ENCODE measurements at places on chromosomes 1 and 21. TPM values are rescaled to one million over a fixed set of nuclear protein-coding genes. Genes with fewer than 3 reads are reported as not detected.

DNA sequence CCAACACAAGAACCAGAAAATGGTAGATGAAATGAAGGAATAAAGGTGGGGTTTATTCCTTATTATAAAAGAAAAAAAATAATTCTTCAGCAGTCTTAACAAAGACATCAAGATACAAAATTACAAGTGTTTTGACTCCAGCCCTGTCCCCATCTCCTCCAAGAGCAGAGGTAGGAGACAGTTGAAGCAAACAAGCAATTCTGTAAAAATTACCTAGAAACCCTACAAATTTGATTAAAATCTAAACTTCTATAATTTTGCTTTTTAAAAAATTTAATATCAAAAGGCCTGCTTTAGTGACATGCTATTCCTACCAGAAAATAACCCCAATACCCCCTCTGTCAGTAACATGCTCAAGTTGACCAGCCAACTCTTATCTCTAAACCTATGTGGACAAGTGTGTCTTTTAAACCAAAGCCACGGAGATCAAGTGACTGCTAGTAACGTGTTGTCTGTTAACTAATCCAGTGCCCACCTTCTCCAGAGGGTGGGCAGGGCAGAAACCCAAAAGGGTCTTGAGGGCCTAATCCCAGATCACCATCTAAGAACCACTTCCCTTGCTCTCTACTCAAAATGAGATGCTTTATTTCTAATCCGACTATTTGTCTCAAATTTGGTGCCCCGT, 8.4 kb downstream of the GLUL start:
- H3K27ac ChIP-seq, result no peak overlapping the region
- peaks cover 18% of the 10 kb centered on the region for H3K36me3 ChIP-seq
- H3K4me3 ChIP-seq, result no peak overlapping the region
- no peaks in the 10 kb centered on the region for H3K4me1 ChIP-seq
- H3K27me3 ChIP-seq, result no peaks in the 10 kb centered on the region

DNA sequence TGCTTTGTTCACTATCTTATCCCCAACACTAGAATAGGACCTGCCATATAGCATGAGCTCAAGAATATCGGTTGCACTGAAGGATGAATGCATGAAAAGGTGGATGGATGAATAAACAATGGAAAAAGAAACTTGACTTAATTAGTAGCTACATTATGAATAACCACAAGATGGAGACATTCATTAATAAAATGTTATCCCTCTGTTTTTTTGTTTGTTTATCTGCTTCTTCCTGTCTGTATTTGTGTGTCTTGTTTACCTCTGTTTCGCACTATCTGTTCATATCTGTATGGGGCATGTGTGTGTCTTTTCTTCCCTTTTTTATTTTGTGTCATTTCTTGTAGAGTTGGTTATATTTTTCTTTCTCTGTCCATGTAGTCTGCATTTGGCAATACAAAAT, 1.1 kb upstream of the OR14I1 start:
- DNase-seq, result no peak
- H3K27me3 ChIP-seq, result no peaks in the 10 kb centered on the region
- H3K36me3 ChIP-seq, result no peaks in the 10 kb centered on the region
- H3K4me3 ChIP-seq, result no peak overlapping the region

DNA sequence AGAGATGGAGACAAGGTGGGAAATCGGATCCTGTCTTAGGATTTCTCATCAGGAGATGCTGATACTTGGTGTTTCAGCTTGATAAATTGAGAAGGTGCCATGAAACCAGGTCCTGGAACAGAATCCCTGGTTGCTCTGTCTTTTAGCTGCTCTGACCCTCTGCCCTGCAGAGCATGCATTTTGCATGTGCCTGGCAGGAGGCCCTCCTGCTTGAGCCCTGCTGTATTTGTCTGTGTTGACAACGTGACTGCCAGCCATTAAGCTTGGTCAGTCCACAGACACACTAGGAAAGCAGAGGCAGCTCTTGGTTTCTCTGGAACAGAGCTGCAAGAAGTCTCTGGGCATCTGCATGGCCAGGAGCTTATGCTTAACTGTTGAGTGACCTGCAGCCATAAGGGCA, 2.5 kb downstream of the SLC25A44 start:
- H3K27me3 ChIP-seq, result no peaks in the 10 kb centered on the region
- no peak overlapping the region for H3K27ac ChIP-seq
- H3K36me3 ChIP-seq, result peaks cover 6% of the 10 kb centered on the region
- H3K4me3 ChIP-seq, result no peak overlapping the region
- no peaks in the 10 kb centered on the region for H3K4me1 ChIP-seq

The SH3GLB1 gene
- 103 TPM for total RNA-seq

The ILDR2 gene
- total RNA-seq, result 0.66 TPM

The SLC35F3 gene
- not detected for total RNA-seq

The ZNF648 gene
- not detected for total RNA-seq
